ENCODE measurements at places on chromosomes 4 and X. TPM values are rescaled to one million over a fixed set of nuclear protein-coding genes. Genes with fewer than 3 reads are reported as not detected.

The CSAG1 gene
- not detected for total RNA-seq

The TGIF2LX gene
- not detected for total RNA-seq

The FGD1 gene
- total RNA-seq = 5.3 TPM

The SRP72 gene
- 50.6 TPM for total RNA-seq

The NXF3 gene
- not detected for total RNA-seq

DNA sequence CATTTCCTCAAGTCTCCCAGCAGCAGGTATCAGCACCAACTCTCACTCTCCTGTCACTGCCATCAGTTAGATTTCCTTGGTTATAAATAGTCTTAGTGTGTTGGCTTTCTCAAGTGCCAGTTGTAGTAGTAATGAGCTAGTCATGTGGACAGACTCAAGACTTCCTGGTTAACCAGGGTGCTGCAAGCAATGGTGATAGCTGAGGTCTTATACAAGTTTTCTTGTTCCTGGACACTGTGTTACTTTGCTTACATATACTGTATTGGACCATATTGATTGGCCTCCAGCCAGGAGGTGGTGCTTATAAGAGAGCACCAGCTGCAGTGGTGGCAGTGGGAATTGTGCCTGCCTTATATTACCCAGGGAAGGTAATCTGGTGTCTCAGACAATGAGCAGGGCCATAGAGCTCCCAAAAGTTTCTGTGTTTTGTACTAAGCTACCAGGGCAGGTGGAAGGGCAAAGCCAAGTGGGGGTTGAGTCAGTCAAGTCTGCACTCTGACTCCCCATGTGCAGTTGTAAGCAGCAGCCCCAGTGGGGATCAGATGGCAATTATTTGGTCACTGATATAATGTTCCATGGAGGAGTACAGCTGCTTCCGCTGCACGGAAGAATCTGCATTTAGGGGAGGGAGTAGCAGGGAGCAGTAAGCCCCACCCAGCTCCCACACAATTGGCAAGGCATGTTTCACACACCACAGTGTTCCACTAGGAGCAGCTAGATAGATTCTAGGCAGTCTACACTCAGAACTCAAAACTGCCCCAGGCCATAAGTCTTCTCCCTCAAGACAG, 24.1 kb upstream of the ZDHHC15 start:
- no peak for DNase-seq

DNA sequence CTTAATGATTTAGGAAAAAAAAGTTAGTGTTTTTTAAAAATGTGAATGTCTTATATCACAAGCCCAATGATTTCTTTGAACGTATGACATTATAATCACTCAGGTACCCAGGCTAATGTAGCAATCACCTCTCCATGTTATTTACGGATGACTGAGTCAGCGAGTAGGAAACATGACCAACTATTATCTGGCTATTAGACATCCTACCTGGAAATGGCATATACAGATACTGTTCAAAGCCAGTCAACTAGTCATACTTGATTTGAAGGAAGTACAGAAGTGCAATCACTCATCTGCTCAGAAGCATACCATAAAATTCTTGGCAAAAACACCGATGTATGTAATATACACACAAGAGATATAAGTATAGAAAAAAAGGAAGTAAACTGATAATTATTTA, 732.5 kb downstream of the ARAP2 start:
- DNase-seq = no peak

GRCh38 chr4:18937746-18938145, 916.2 kb upstream of the LCORL start:
- DNase-seq = no peak

DNA sequence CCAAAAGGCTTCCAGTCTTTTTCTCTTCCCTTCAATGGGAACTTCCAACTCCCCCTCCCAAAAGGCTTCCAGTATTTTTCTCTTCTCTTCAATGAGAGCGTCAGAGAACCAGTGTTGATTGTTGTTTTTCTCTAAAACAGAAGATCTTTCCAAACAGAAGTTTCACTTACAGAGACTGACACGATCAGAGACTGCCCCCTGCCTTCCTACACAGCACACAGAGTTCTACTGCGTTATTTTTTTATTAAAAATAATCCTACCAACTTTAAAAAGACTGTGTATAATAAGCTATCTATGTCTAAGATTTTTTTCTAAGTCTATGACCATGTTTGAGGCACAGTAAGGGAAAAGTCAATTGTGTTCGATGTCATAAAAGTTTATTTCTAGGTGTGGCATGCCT, 3.5 kb upstream of the HTR2C start:
- no peak for DNase-seq

DNA sequence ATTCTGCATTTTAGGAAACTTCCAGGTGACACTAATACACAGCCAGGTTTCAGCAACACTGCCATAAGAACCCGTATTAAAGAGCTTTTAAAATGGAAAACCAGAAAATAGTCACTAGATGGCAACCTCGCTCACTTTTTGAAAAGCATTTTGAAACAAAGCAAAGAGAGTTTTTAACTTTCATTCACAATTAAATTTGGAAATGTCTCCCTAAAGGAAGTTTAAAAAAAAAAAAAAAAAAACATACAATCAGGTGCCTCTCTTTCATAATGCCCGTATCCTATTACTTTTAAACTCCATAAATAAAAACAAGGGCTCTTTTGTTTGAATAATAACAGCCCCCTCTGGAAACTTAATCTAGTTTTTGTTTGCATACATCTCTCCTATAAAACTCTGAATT, 20.3 kb downstream of the MEPE start:
- DNase-seq = no peak

DNA sequence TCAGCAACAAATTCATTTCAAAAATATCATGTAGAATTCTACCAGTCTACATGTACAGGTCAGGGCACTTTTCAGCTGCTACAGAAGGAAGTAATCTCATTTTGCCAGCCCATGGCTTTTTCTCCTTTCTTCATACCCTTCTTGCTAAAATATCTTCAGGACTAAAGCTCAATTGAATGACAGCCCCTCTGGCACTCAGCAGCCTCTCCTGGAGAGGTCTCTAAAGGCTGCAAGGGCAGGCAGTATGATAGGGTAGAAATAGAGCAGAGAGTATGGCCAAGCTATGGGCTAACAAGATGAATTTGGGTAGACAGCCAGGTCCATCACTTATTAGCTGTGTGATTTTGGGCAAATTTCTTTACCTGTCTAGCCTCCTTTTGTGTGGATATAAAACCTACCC, 224.6 kb upstream of the RPL34 start:
- no peak for DNase-seq

- no peak for DNase-seq
These were observed 40.4 kb upstream of the CYP4V2 start for GRCh38 chr4:186150926-186151325.

DNA sequence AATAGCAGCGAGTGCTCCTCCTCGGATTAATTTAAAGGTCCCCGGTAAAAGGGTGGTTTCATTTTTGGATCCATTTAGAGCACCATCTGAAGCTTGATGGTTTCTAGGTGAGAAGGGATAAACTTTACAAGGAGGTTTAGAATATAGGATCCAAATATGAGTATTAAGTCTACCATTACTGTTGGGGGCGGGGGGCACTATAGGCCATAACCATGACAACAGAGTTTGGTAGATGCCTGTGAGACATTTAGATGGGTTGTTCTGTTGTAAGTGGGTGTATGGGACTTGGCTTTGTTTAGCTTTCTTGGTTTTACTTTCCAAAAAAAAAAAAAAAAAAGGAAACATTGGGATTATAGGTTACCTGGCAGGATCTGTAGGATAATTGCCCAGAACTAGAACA, 92.7 kb downstream of the TENT5D start:
- no peak for DNase-seq

DNA sequence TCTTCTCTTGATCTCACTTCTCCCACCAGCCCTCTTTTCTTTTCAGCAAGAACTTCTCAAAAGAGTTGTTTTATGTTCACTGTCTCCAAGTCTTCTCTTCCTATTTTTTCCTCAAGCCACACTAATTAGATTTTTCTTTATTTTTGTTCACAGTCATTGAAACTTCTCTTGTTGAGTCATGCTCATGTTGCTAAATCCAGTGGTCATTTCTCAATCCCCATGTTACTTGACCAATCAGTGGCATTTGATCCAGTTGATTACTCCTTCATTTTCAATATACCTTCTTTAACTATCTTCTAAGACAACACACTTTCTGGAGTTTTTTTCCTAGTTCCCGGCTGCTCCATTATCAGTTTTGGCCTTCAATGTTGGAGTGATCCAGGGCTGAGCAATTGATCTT, 103.1 kb upstream of the LSM6 start:
- no peak for DNase-seq

DNA sequence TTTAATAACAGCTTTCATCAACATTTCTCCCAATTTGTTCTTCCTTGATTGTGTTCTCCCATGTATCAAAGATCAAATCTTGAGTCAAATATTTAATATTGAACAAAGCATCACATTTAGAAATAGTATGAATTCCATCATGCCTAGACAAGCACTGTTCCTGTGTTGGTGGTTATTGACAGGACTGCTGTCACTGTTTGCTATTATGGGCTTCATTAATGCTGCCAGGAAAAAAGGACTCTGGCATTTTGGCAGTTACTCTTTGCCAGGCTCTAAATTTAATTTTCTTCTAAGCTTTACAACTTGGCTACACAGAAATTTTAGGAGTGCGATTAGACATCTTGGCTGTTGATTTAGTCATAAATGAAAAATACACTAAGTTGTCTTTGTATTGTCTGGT, 295.9 kb upstream of the NRK start:
- DNase-seq = no peak
